Iris pigment epithelial cell (primary cell): ENCODE measurements at places on chromosomes 16 and 17.

DNA sequence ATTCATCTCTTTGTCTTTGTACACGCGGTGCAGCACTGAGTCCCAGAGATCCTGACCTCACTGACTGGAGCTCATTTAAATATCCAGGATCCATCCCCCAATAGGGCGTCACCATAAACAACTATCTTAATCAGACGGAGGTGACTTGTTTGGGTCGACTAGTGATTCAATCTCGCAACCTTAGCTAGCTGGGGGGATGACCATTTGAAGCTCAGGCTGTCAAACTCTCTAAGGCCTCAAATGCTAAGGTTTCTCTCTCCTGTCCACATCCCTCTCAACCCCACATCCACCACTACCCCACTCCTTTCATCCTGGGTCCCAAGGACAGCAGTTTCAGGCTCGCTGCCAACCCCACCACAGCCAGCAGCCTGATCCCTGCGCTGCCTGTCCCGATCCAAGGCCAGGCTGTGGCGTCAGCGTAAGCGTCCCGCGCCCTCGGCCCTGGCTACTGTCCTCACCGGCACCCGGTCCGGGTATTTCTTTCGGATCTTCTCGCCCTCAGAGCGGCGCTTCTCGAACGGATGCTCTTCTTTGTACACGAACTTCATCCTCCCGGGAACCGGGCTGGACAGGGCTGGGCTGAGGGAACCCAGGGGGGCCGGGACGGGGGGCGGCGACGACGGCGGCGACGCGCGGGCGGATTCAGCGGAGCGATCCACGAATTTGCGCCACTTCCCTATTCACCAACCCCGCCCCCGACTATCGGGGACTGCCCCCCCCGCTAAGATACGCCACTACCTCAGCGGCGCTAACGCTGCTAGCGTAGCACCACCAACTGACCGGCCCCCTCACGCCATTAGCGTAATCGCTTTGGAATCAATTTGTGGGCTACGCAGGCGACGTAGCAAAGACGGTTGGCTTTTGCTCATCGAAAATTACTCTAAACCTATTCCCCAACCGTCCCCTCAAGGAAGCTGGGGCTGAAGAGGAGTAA lies at the start of gene GABARAP:
Gene GABARAP (minus strand): TSS at position 667 of the 934 bp plus-strand sequence. CDS start 119 bp downstream, at position 548.
- DNase-seq, result peak; percentile 89

DNA sequence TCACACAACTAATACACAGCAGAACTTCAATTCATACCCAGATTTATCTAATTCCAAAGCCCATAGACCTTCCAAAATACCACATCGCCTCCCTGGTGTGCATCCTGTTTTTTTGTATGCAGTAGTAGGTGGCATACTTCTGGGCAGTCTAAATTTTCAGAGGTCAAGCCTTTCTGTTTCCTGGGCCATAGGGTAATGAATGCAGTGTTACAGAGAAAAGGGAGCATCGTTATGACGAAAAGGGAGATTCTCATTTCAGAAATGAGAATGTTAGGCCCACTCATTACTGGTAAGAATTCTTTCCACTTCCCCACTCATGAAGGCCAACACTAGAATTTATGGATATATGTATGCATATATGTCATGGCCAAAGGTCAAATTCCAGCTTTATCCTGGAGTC lies 267.8 kb upstream of the ASIC2 start:
- DNase-seq, result no peak

DNA sequence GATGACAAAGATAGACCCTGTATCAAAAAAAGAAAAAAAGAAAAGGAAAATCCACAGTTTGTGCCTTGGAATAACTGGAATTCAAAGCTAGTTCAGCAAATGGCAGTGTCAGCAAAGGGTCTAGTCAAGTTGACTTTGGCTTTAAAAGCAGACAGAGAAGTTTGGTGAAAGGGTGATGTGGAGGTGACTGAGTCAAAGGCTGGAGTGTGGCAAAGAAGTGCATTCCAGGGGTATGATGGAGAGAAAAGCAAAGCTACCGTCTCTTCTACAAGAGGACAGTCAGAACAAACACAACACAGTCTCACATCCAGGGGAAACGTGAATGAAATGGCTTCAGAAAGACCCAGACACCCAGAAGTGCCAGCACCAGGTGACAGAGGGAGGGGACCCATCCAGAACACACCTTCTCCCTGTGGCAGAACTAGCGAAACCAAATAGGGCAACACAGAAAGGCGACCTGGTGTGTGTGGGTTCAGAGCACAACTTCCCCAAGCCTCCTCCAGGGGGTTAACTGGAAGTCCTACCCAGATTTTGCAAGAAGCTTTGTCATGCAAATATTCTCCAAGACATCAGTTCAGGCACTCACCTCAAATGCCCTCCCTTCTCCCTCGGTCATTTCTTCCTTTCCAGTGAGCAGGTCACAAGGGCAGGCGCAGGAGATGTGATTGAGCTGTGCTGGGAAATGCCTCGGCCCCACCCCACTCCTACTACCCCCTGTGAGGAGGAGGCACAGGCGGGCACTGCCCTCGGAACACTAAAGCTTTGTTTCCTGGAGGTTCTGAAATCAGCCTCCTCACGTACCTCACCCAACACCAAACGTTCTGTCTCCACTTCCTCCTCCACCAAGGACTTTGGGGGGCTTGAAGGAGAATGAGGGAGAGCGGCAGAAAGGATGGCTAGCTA lies 481.9 kb downstream of the SOX9 start:
- peak; percentile 81 for DNase-seq

DNA sequence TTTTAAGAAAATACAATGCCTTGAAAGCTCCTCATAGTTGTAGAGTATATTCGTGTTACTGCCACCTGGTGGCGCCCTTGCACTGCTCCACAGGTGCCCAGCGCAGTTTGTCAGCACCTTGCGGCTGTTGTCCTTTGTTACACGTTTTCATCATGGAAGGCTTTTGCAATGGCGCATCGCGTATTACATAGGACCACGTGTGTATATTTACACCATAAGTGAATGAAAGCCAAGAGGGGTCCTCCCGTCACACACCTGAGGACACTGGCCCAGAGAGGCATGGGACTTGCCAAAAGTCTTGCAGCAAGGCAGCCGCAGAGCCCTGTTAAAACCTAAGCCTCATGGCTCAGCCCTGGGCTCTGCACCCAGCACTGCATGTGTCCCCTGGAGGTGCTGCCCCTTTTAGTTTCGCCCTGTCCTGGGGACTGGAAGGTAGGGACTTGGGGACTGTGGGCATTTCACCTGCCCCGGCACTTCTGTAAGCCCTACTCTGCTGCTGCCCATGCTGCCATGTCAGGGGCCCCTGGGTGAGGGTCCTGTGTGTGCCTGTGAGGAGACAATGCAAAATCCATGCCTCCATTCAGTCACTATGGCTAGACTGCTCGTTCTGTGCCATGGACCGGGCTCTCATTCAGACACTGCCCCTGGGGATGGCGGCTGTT lies 24.3 kb downstream of the POLR3E start:
- DNase-seq, result peak; percentile 77

DNA sequence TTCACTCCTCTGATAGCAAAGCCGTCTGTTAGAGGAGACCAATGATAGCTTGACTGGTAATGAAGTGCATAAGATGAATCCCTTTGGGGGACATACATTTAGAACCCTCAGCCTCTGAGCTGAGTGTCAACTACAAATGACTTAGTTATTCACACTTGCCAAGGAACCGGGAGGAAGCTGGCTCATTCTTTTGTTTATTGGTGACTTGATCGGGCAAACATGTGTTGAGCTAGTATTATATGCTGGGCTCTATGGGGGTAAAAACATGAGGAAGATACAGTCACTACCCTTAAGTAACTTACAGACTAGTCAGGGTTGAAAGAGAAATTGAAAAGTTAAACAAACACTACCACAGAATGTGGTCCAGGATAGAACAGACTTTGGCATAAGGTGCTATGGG lies 3.0 kb downstream of the CCL16 start:
- no peak for DNase-seq

GRCh38 chr17:45385331-45385997 lies 47.2 kb downstream of the ARHGAP27 start:
- DNase-seq, result peak; percentile 68

GRCh38 chr17:82810644-82811430 lies 29.0 kb downstream of the ZNF750 start:
- DNase-seq, result no peak

DNA sequence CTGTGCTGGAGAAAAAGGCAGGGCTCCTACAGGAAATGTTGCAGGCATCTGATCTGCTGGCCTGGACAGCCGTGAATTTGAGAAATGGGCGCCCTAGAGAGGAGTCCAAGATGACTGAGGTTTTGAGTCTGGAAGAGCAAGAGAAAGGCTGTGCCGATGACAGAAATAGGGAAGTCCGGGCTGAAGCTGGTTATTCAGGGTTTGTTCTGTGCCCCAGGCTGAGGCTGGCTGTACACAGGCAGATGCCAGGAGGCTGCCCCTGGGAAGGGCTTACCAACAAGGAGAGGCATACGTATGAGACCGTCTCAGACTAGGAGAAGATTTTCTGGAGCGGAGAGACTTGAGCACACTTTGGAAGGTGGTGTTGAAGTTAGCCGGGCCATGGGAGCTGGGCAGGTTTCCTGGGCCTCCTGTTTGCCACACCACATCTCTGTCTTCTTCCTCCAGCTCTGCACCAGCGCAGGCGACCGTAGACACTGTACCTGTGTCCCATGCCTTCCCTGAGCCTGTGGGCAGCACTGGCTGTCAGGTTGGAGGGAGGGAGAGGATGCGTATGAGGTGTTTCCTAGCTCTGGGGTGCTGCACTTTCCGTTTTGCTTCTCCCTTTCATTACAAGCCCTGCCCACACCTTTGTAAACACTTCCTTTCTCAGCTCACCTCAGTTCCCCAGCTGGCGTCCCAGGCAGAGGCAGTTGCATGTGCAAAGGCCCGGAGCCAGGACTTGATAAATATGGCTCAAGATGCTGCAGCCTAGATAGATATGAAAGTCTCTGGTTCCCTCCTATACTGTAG lies 80.8 kb downstream of the SPECC1 start:
- no peak for DNase-seq

DNA sequence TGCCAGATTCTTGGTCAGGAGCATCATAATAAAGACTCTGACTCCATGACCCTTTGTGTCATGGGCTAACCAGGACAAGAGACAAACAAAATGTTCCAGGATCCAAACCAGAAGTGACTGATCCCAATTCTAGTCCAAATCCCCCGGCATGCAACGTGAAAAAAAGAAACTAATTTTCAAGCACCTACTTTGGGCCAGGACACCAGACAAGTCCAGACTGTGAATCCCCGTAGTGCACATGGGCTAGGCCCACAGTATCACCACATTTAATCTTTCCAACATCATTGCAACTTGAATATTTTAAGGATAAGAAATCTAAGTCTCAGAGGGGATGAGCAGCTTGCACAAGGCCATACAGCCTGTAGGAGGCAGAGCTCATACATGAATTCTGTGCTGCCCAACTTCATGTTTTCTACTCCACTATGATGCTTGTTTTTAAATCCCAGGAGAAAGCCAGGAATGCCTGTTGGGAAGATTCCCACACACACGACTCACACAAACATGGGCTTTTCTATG lies 365.7 kb downstream of the NPIPA8 start:
- no peak for DNase-seq
